ENCODE measurements at places on chromosomes 1 and 21.

GRCh38 chr1:97960470-97960869 is 39.6 kb upstream of the DPYD start:
- no peak for DNase-seq

DNA sequence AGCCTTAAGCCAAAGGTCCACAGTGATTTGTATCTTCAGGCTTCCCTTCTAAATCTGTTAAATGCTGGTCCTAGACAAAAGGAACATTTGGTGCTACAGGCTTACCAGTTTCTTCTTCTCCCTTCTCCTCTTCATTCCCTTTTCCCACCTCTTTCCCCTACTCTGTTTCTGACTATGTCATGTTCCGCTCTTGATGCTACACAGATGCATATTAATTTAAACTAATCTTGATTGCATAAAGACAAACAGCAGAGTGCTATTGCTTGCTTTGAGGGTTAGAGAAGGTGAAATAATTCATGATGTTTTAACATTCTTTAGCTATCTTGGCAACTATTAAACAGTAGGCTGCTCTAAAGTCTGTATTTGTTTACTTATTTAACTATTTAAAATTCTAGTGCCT is 34.3 kb upstream of the COL24A1 start:
- DNase-seq: no peak

GRCh38 chr1:32234792-32235191 is 12.2 kb upstream of the FAM167B start:
- no peak for DNase-seq

- DNase-seq: no peak
These were observed 3.4 kb downstream of the ADGRB2 start for GRCh38 chr1:31760471-31761470.

DNA sequence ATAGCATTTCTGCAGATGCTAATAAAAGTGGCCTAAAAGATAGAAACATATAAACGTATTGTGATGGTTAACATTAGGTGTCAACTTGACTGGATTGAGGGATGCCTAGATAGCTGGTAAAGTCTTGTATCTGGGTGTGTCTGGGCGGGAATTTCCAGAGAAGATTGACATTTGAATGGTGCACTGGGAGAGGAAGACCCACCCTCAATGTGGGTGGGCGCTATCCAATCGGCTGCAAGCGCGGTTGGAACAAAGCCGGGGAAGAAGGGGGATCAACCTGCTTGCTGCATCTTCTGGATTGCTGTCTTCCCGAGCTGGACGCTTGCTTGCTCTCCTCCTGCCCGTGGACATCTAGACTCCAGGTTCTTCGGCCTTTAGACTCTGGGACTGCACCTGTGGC is 114.0 kb upstream of the ZNF644 start:
- DNase-seq: no peak

- DNase-seq: no peak
These were observed 70.0 kb upstream of the KIAA1614 start for GRCh38 chr1:180842491-180843275.

Measured in RKO (cell line).